ENCODE measurements at places on chromosomes 13 and 19.

- DNase-seq = no peak
Measured at GRCh38 chr19:51689751-51690453, 3.2 kb upstream of the SPACA6 start.

DNA sequence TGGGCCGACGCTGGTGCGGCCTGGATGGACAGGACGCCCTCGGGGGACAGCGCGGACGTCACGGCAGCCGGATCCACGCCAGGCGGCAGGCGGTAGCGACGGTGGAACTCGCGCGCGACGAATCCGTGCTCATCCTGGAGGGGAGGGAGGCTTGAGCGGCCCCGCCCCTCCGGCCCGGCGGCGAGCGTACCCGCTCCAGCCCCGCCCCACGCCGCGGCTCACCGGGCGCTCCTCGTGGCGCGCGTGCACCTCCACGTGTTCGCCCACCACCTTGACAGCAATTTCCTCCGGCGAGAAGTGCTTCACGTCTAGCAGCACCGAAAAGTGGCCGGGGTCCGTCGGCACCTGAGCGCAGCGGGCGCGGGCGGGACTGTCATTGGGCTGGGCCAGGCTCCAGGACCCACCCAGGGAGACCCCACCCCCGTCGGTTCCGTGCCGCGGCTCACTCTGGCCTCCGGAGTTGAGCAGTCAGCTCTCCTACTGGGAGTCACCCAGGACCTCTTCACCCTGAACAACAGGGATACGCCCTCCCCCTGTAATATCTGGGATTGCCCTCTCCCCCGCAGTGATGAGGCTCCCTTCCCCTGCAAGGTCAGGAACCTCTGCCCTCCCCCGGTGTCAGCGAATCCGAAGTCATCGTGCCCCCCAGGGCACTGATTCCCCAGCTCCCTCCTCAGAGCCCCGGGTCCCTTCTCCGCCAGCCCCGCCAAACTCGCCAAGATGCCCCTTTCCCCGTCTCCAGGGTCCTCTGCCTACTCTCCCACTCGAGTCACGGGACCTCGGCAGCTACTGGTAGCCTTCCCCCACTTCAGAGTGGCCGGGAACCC lies 1.1 kb downstream of the HSPB6 start:
- no peak for DNase-seq

DNA sequence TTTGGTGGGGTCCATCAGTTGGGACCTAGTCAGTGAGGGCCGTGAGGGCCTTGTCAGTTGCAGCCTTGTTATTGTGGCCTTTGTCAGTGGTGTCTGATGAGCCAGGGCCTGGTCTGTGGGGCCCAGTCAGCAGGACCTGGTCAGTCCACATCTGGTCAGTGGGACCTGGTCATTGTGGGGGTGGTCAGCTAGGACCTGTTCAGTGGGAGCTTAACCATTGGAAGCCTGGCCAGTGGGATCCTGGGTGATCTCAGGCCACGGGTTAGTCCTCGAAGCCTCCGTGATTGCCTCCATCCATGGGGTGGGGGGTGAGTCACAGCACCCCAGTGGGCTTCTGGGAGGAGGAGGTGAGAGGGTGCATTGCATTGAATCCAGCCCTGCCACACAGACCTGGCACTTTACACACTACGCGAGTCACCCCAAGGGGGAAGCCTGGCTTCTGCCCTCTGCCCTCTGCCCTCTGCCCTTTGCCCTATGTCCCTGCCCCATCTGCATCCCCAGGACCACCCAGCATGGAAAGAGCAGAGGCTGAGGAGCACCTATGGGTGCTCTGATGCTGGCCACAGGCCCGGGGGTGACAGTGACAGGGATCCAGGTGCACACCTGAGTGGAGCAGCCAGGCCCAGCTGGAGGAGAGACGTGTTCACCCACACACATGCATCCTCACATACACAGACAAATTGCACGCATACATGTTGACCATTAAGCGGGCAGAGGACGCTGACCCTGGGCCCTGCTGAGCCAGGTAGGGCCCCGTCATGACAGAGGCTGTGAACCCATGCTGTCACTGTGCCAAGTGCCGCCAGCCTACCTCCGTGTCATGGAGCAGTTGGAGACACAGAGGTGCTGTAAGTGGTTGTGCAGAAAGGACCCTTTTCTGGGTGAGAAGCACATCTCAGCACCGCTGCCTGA lies 59.8 kb upstream of the TPM4 start:
- DNase-seq = no peak

DNA sequence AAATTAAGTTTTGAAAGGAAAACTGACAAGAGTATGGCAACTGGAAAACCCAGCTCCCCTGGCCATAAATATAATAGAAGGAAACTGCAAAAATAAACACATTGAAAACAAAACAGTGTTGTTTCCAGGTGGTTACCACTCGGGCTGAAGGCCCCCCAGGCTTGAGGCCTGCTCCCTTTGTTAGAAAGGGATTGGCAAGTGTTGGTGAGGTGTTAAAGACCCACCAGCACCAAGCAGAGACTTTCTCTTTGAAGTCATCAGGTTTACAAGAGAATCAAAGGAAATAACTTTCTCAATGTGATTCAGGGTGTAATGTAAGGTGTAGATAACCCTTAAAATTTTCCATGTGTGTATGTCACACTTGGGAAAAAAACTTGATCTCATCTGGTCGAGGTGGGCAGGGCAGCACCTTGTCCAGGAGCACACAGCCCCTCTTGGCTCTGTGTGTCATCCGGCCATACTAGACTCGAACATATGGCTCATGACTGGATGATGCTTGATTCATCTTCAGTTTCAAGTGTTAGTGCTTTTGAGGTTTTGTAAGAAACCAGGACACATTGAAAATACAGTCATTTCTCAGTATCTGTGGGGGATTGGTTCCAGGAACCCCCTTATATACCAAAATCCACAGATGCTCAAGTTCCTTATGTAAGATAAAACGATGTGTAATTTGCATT lies 7.8 kb downstream of the ACTN4 start:
- no peak for DNase-seq

- no peak for DNase-seq
Measured at GRCh38 chr19:3537438-3538240, 1.3 kb upstream of the TEKTIP1 start.

DNA sequence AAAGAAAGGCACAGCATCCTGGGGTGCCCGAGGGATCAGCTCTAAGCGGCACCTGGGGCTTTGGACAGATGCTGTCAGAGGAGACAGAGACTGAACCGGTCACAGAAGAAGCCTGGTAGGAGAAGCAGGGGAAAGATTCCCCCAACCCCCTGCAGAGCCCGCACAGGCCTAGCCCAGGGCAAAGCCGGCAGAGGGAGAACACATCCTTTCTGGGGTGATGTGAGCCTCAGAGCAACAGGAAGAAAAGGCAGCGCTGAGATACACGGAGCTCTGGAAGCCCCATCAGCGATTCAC lies 101.2 kb downstream of the CRYL1 start:
- DNase-seq = no peak

DNA sequence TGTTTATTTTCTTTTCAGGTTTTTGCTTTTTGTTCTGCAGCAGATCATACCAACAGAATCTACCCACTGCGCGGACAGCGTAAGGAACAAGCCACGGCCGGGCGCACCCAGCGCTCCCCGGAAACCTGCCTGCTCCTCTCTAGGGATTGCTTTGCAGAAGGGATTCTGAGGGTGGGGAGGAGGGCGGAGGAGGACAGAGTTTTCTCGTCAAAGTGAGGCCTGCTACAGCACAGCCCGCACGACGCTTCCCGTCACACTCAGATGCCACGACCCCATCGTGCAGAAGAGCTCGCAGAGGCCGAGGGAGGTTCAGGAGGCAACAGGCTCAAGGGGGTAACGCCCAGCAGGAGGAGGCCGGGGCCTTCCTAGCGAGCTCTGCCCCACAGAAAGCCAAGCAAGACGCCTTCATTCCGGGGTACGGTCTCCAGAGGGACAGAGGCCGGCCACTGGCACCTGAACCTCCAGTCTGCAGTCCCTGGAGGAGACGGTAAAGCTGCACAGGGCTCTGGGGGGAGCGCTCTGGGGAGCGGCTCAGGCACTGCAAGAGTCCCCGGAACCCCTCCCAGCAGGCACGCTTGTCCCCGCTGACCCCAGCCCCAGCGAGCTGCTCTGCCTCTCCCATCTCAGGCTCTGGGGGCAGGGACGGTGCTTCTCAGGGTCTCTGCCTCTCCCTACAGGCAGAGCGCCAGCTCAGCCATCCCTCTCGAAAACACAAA lies 6.9 kb downstream of the REXO1 start:
- DNase-seq = no peak

DNA sequence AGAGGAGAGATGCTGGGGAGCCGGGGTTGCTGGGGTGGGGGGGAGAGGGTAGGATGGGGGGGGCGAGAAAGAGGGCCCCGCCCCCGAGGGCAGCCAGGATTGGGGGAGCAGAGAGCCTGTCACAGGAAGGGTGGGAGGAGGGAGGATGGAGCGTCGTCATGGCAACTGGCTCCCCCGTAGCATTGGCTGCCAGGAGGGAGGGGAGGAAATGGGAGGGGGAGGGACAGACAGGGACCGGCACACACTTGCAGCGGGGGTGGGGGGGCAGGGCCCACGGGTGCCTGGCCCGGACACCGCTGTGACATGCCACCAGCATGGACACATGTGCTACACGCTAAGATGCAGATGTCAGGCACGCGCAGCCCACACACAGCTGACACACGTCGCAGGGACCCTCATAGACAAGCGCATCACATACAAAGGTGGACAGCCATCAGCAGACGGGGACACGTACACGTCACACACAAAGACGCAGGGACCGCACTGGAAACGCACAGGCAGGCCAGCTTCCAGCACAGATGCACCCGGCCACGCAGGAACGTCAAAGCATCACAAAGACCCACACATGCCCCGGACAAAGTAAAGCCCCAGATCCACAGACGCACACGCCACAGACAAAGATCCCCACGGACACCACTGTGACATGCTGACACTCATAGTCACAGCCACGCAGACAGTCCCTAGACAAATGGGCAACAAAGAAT lies at the start of gene LMTK3:
Gene LMTK3, minus strand, starts transcription at position 36 of the 704 bp plus-strand sequence. CDS start 259 bp downstream, outside the sequence.
- no peak for DNase-seq

GRCh38 chr19:35031072-35031881 lies 1.0 kb downstream of the SCN1B start:
- DNase-seq = no peak

GRCh38 chr19:48513289-48514122 lies 1.9 kb upstream of the LMTK3 start:
- no peak for DNase-seq

DNA sequence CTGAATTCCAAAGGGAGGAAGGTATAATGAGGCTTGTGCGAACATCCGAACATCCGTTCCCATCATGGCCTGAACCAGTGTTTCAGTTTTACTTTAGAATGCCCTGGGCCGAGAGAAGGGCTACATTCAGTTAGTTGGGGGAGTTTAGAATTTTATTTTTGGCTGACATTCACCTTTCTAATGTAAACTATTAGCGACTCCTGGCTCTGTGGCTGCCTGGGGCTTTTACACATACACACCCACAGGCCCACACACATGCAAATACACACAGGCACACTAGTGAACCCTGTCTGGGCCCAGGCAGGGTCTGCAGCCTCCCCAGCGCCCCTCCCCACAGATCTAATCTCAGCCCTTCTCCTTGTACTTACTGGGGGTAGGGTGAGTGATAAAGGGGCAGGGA lies 6.1 kb downstream of the GAPDHS start:
- no peak for DNase-seq

DNA sequence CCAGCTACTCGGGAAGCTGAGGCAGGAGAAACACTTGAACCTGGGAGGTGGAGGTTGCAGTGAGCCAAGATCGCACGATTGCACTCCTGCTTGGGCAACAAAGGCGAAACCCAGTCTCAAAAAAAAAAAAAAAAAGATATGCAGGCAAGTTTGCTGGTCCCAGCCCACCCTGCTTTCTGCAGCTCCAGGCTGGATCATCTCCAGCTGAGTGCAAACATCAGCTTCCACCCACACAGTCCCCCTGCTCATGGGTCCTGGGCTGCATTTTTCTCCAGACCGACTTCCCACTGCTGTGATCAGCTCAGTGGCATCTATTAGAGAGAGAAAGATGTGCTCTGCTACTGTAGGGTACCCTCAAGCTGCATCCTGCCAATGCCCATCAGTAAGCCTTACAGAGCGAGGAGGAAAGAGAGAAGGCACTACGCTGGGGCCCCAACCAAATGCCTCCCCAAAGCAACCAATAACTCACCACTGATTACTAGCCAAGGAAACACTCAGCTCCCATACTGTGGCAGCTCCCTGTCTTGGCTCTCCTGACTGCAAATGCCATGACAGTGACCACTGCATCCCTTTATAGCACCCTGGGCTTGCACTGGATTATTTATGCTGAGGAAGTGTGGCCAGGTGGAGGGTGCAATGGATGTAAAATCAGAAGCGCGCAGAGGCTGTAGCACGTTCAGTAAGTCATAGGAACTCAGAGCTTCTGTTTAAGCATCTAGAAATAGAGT lies 170.9 kb upstream of the ZNF507 start:
- no peak for DNase-seq

DNA sequence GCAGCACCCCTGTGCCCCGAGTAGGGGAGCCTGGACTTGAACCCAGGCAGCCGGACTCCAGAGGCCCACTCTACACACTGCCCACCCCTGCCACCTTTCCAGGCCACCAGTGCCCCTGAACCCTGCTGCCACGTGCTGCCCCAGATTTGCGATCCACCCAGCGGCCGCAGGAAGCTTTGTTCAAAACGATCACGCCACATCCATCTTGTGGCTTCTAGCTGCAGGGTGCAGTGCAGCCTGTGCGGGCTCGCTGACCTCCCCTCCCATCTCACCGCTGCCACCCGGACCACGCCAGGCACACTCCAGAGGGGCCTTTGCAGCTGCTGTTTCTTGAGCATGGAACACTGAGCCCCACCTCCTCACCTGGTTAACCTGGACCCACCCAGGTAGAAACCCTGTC lies 3.8 kb downstream of the RAVER1 start:
- no peak for DNase-seq

DNA sequence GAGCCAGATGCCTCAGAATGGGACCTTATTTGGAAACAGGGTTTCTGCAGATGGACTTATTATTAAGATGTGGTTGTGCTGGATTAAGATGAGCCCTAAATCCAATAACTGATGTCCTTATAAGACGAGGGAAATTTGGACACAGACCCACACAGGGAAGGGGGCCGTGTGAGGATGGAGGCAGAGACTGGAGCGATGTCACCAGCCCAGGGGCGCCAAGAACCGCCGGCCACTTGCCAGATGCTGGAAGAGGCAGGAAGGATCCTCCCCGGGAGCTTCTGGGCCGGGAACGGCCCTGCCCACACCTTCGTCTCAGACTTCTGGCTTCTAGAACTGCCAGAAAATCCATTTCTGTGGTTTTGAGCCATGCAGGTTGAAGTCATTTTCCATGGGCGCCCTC lies 26.6 kb downstream of the GNG7 start:
- no peak for DNase-seq

DNA sequence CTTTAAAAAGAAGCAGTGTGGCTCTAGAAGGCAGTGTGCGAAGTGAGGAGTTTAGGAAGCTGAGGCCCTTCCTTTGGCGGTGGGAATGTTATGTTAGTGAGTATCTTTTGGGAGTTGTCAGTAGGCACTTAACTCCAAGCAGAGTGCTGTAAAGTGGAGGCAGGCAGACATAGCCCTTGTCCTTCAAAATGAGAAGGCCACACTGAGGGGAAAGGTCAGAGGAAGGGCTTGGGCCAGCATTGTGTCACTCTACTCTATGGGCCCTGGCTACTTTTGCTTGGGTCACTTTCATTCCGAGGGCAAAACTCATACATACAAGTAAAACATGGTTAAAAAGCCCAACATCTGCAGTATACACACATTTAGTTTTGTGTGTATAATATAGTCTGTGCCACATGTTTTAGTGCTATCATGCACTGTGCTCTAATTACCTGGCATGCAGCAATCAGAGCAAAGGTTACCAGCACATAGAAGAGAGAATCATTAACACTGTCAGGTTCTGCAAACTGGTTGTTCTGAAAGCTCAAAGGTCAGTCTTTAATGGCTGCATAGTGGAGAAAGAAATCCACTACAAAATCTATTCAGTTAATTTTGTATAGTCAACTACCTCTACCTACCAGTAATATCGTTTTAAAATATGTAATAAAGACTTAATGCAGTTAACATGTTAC lies 64.4 kb downstream of the WASF3 start:
- DNase-seq = no peak

GRCh38 chr13:21949818-21950429 lies 279.1 kb downstream of the FGF9 start:
- DNase-seq = no peak
